ENCODE measurements at places on chromosomes 12 and 14.

GRCh38 chr14:103280278-103280928 is 53.6 kb upstream of the EIF5 start:
- DNase-seq = no peak

- no peak for DNase-seq
Observed at GRCh38 chr12:88650715-88651114, 70.4 kb upstream of the KITLG start.

DNA sequence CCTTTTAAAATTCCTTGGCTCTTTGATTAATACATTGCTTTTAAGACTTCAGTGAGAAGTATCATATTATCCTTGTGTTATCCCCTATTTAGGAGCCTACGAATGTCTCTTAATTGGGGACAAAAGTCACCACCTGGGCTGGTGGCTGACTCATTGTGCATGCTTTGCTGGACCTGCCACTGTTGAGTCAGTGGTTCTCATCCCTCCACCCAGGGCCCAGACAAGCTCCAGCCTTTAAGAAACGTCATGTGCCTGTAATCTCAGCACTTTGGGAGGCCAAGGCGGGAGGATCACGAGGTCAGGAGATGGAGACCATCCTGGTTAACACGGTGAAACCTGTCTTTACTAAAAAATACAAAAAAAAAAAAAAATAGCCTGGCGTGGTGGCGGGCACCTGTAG is 57.9 kb downstream of the OTX2 start:
- no peak for DNase-seq

DNA sequence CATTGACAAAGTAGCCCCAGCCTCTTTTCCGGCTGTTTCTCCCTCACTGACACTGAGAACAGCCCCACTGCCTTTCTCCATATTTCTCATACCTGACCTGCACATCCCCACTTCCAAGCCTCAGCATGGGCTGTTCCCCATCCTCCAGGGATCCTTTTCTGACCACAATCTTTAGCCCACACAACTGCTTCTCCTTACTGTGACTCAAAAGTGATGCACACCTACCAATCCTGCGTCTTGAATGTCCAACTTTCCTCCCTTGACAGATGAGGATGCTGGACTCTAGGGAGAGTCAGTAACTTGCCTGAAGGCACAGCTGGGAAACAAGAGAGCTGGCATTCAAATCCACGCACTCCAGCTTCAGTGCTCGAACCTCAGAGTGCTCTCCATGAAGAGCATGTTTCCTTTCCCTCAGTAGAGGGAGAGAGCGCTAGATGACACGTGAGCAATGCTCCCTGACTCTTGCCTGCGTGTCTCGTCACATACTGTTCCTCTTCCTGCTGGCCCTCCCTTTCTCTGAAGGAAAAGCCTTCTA is 75.6 kb downstream of the NTF3 start:
- DNase-seq = no peak

GRCh38 chr12:25276199-25276937 is 25.6 kb upstream of the KRAS start:
- peak; percentile 18 for DNase-seq
